NCI-H526 (cell line): ENCODE measurements at places on chromosomes 16 and 17.

DNA sequence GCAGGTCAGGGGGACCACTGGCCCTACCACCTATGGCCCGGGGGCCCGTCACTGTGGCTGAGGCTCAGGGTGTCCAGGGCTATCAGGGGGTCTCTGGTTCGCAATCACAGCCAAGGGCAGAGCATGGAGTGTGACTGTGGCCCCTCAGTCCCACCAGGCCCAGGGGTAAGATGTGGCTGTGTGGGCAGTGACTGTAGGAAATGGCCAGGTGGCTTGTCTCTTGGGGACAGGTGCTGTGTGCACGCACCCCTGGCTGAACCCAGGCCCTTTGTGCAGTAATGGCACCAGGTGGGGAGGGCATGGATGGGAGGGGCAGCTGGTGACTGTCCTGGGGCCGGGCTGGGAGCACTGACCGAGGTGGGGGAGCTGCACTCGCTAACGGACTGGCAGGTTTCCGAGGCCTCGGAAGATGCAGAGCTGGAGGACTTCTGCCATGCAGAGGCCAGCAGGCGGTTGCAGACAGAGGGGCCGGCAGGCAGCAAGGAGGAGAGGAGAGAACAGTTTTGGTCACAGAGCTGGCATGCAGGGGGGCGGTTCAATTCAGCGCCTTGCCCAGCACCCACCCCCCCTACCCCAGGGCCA lies 18.8 kb downstream of the IL34 start:
- no peak for DNase-seq

DNA sequence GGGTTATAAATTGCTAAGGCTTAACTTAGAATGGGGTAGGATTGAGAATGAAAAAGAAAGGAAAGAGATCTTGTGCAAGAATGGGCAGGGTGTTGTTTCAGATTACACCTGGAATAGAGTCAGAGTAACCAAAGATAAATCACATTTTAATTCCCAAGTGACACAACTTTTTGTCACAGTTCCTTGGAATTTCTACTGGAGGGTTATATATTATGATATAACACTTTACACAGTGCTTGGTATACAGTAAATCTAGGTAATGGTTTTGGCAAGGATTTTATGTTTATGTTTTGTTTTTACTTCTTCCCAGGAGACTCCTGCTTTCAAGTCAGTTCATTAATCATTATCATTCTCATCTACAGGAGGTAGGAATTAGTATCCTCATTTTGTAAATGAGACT lies 115.7 kb upstream of the KCNJ16 start:
- DNase-seq = no peak

DNA sequence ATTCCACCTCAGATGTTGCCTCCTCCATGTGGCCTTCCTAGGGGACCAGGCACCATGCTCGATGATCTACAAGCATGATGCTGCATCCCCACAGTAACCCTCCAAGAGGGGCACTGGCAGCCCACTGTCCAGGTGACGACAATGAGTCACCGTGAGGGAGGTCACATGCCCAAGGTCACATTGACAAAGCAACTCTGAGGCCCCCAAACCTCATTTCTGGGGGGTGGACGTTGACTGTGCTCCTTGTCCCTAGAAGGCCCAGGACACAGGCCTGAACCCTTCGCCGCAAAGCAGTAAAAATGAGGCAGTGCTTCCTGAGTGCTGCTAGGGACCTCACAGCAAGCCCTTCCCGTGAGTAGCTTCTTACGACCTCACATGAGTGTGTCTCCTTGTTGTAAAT lies 136.5 kb downstream of the C16orf78 start:
- no peak for DNase-seq

- peak; percentile 76 for DNase-seq
Observed at GRCh38 chr17:50056217-50056960, 479 bp downstream of the ITGA3 start.

- DNase-seq = no peak
Observed at GRCh38 chr16:66131156-66131807, 235.2 kb upstream of the CDH5 start.

GRCh38 chr16:67884-68789 lies 4.3 kb downstream of the RHBDF1 start:
- no peak for DNase-seq

DNA sequence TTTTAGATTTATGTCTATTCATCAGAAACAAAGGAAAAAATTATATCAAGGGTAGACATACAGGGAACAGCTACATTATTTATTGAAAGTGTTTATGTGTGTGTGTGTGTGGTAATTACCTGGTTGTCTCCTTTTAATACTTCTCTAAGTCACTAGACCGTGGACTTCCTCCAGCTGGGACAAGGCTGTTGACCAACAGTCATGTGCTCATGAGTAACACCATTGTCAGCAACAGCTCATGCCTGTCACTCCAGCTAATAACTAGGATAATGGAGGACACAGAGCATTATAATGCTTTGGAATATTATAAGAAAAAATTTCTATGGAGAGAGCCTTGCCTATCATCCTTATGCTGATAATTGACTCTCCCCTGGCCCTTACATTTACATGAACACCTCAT lies 125.3 kb upstream of the SALL1 start:
- peak; percentile 4 for DNase-seq

DNA sequence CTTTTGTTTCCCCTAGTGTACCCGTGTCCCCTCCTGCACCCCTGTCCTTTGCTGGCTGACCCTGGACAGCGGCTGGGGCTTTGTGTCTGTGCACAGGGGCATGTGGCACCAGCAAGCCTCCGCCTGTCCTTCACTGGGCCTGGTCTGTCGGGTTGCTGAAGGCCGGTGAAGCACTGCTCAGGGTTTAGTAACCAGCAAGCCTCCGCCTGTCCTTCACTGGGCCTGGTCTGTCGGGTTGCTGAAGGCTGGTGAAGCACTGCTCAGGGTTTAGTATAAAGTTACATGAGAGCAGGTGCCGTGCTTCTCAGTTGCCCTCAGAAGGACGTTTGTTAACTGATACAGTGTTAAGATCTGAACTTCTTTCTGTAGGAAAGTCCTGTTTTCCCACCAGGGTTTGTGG lies 33.8 kb downstream of the DEF8 start:
- no peak for DNase-seq

- no peak for DNase-seq
Observed at GRCh38 chr16:49347476-49347875, 26.1 kb upstream of the C16orf78 start.

DNA sequence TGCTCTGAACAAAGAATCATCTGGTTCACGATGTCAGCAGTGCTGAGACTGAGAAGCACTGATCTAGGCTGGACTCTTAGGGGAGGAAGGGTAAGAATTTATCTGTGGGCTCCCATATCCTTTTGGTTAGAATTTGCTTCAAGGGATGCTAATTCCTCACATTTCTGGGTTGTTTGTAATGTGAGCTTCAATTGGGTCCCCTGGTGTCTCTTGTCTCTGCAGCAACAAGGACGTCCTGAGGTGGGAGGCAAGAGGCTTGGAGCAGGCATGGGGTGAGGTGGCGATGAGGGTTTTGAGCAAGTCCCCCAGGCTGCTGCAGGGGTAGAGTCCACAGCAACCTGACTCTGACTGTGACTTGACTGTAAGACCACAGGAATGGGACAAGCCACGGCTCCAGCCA lies 213.8 kb upstream of the NLRP1 start:
- no peak for DNase-seq

DNA sequence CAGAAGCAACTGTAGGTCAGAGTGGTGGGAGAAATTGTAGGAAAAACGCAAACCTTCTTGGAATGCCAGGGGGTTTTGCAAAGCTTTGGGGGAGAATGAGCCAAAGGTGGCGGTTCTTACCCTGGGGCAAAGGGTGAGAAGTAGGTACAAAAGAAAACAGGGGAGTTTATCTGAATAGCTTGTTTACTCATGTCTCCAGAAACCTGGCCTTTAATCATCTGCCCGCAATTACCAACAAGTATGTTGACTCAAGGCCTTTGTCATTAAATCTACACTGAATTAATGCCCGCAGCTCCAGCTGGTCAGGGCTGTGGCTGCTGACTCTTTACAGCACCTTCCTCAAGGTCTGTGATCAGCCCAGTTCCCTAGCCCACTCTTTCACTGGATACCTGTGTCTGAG lies 320.1 kb downstream of the CBLN1 start:
- DNase-seq = no peak

- no peak for DNase-seq
Observed at GRCh38 chr16:28548306-28548802, 5.4 kb upstream of the SGF29 start.

DNA sequence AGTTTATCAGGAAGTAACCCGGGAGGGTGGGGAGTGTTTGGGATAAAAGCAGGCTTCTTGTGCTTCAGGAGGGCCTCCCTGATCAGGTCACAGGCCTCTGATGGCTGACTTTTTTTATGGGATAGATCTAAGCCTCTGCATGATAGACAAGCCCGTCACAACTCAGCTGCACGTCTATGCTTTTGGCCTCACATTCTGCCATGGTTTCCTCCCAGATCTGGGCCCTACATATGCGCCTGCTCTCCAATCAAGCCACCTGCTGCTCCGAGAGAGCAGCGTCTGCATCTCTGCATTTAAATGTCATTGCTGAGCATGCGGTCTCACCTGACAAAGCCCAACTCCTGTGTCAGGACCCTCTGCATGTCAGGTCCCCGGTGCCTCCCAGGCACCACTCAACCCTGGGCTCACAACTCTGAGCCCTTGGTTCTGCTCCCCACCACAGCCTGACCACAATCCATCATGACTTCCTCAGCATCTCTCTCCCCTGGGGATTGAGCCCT lies 45.3 kb upstream of the SREBF1 start:
- DNase-seq = no peak

DNA sequence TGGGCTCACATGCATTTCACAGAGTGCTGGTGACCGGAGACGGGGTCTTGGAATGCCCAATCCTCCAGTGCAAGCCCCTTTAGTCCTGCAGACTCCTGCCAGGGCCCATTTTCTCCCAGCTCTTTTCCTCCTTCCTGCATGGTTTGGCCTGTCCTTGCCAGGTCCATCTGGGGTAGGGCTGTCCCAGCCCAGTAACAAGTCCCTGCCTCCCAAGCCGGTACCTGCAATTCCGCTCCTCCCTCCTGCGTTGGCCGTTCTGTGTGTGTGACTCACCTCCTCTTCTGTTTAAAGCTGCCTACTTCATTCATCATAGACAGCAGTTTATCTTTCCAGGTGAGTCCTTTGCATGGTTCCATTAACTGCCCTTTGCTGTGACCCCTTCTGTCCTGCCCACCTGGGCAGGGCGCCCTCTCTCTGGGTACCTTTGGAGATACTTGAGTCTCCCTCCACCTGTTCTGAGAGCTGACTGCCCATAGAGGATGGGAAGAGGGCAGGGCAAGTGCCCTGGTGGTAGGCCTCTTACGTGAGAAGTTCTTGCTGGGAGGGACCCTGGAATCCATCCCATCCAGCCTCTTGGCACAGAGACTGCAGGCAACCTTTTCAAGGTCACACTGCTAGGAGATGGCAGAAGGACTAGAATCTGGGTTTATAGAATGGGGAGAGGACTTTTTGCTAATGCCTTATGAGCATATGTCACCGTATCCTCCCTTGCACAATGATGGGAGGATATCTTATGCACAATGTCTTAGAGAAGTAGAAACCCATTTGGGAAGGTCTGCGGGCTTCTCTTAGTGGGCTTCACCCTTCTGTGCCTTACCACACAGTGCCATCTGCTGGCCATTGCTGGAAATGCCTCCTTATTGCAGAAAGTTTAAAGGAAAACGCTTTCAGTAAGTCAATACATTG lies 29.7 kb upstream of the LGALS9 start:
- DNase-seq = peak; percentile 67

GRCh38 chr16:86876499-86876898 lies 298.1 kb downstream of the FOXL1 start:
- DNase-seq = no peak

DNA sequence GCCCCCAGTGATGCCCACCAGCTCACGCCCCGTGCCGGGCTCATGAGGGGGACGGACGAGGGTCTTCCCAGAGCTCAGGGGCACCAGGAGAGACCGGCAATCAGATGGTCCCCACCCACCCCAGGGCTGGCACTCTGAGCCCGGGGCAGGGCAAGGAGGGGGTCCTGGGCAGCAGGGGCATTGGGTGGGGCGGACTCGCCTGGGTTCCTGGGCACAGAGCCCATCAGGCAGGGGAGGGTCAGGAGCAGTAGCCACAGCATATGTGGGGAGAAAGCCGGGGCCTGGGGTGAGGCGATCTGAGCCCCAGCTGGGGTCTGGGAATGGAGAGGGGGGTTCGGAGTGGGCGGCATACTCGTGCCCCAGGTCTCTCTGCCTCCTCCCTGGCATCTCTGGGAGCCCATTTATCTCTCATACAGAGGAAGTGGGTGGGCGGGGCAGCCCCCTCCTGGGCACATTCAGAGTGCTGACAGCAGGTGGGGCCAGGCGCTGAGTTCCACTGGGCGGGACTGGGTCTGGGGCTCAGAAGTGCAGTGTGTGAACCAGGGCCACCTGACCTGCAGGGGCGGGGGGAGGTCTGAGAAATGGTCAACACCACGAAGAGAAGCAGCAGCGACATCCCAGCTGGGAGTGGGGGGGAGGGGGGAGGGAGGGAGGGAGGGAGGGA lies 20.5 kb upstream of the UBE2I start:
- DNase-seq = no peak

- DNase-seq = no peak
Observed at GRCh38 chr17:50018909-50019308, 23.9 kb upstream of the DLX3 start.

DNA sequence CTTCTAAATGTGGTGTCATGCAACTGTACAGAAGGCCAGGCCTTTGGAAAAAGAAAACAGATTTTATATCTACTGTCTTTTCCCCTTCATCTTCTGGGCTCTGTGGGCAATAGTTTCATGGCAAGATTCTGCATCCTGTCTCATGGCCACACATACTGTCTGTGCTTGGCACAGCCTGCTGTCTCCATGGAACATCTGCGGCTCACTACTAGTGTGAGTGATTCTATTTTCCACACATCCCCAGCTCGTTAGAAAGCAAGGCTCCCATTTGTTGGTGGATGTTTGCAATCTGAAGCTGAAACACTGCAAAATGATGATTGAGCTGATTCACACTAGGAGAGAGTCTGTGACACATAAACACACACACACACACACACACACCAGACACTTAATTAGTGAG lies 32.4 kb downstream of the CACNG3 start:
- no peak for DNase-seq

DNA sequence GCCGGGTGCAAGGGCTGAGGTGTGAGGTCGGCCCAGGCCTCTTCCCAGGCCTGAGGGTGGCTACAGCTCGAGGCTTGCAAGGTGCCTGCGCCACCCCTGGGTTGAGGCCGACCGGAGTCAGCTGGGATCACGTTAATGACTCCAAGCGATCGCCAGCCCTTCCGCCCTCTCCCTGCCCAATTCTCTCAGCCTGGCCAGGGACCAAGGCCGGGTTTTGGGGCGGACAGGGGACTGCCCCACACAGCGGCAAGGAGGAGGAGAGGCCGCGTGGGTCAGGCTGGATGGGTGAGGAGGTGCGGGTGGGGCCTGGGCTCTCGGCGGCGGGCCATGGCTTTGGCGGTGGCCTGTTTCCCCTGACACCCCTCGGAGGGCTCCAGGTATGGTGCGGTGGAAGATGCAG lies 3.2 kb upstream of the WDR24 start:
- no peak for DNase-seq
